ENCODE measurements at places on chromosomes 12 and 14.

DNA sequence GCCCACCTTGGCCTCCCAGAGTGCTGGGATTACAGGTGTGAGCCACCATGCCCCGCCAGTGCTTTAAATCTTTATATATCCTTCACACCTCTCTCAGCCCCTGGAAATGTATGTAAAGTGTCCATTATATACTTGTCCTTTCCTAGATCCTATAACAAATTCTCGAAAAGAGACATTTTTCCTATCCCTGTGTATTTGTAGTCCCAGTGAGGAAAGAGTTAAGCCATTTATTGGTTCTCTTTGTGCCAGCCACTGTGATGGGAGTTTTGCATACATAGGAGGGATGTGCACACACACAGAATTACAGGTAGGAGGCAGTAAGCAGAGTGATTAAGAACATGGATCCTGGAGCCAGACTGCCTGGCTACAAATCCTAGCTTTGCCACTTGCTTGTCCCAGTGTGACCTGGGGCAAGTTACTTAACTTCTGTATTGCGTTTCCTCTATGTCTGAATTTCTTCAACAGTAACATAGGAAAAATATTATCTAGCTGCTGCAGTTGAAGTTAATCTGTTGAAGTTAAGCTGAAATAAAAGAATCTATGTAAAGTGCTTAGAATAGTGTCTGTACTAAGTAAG is 2.1 kb upstream of the RABGGTA start:
- peak; percentile 13 for DNase-seq

GRCh38 chr12:95538656-95539055 is 12.6 kb downstream of the USP44 start:
- no peak for DNase-seq

GRCh38 chr14:22332686-22333421 is 256.2 kb downstream of the DAD1 start:
- DNase-seq, result no peak

DNA sequence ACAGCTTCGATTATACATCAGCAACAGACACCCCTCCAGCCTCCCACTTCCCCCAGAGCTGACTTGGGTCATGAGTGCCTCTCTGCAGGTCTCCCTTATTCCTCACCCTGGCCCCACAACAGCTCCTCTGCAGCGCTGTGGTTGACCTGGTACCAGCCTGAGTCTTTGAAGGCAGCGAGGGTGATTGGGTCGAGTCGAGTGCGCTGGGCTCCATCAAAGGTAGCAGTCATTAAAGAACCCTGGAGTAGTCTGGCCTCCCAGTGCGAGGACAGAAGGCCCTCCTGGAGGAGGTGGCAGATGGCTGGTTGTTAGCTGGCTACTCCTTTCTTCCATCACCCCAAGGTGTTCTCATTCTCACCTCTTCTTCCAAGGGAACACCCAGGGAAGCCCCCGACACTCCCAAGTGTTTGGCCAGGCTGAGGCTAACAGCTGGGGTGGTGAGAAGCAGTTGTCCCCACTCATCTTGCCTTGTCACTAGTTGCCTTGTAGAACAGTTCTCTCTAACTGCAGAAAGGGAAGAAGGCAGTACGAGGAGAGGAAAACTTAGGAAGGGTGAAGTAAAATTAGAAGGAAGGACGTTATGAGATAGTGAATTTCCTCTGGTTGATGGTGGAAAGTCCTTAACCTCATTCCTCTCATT is 2.7 kb downstream of the CIROP start:
- no peak for DNase-seq

GRCh38 chr14:91893669-91894068 is 26.3 kb upstream of the TC2N start:
- DNase-seq, result no peak

DNA sequence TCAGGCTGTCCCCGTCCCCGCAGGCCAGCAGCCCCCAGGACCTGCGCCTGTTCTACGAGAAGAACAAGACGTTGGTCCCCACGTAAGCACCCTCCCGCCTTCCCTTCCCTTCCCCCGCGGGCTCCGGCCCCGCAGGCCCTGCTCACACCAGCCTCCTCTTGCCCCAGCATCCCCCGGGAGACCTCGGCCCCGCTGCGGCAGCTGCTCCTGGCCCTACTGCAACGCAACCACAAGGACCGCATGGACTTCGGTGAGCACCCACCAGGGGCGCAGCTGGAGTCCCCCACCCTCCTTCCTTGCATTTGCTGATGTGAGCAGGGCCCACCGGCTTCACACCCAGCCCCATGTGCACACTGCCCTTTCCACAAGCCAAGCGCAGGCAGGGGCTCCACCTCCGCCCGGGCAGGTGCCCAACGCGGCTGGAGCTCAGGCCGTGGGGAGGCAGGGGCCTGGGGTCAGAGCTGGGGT is 15.4 kb downstream of the ULK1 start:
- DNase-seq, result no peak
